ENCODE measurements at places on chromosomes 6 and 20.

GRCh38 chr6:53358440-53359094 lies 9.8 kb upstream of the ELOVL5 start:
- no peak for DNase-seq

DNA sequence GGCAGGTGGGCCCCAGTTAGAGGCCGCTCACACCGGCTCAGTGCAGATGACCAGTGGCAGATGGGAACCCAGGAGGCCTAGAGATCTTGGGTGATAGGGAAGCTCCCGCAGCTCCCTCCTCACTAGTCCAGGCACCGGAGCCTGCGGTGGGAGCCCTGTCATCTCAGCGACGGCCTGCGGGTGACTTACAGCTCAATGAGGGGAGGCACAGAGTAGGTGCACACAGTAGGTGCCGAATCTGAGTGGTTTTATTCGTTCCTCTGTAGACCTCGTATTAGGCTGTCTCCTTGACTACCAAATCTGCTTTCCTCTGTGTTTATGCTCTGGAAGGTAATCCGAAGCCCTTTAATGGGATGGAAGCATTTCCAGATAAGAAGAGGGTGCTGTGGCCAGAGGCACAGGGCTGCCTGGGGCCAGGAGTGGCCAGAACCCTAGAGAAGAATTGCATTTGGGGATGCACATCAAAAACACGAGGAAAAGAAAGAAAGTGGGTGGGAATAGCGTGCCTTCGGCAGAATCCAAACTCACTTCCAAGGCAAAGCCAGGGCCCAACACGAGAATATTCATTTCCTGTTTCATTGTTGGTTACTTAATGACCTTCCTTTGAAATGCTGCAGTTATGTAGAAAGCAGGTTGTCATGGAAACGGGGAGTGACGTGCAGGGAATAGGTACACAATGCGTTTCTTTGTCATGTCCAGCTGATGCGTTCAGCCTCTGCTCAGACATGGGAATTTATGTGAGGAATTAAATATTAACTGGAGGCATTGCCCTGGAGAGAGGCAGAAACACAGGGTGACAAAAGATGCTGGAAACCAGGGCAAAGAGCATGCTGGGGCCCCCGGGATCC lies 24.7 kb downstream of the MYT1 start:
- DNase-seq = peak; percentile 100

- no peak for DNase-seq
Observed at GRCh38 chr6:90126181-90126580, 170.5 kb downstream of the BACH2 start.

- no peak for DNase-seq
Observed at GRCh38 chr6:16139556-16139955, 10.7 kb downstream of the MYLIP start.

DNA sequence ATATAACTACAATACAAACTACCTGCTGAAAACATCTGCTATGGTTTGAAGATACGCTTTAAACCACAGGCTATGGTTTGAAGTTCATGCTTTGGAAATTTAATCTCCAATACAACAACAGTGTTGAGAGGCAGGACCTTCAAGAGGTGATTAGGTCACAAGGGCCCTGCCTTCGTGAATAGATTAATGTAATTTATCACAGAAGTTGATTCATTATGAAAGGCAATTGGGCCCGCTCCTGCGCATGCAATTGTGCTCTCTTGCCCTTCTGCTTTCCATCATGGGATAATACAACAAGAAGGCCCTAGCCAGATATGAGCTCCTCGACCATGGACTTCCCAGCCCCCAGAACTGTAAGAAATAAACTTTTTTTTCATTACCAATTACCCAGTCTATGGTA lies 21.2 kb downstream of the REPS1 start:
- DNase-seq = no peak

DNA sequence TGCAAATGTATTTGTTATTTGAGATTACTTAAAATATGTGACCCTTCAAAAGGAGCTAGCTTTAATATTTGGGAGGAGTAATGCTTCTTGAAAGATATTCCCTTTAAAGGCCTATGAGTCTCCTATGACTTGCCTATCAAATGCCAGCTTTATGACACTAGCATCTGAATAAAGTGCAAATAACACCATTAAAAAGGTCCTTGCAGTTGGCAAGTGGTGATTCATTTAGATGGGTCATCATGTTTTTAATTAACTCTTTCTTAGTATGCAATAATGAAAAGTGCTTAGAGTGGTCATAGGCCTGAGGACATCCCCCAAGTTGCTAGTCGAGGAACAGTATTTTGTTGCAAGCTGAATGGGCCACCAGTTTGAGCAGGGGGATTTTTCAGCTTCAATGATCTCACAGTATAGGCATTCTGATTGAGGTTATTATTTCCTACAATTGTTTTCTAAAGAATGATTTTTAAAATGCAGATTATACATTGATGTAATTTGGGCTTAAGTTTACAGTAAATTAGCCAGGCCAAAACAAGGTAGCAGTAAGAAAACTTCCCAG lies 3.7 kb upstream of the CD2AP start:
- no peak for DNase-seq

Measured in SW480 (cell line).